Lung (tissue), 17 donors: ENCODE measurements at places on chromosomes 5 and 9. TPM values are rescaled to one million over a fixed set of nuclear protein-coding genes. Genes with fewer than 3 reads are reported as not detected.

DNA sequence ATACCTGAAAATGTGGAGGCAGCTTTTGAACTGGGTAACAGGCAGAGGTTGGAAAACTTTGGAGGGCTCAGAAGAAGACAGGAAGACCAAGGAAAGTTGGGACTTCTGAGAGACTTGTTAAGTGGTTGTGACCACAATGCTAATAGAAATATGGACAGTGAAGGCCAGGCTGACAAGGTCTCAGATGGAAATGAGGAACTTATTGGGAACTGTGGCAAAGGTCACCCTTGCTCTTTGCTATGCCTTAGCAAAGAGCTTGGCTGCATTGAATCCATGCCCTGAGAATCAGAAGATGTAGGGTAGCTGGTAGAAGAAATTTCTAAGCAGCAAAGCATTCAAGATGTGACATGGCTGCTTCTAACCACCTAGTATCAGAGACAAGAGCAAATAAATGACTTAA is 244.4 kb upstream of the ADRA1B start:
- no peak for DNase-seq
- no peaks in the 10 kb centered on the region for H3K36me3 ChIP-seq
- no peaks in the 10 kb centered on the region for H3K27me3 ChIP-seq
- no peak overlapping the region for H3K27ac ChIP-seq
- no peak overlapping the region for H3K4me3 ChIP-seq

DNA sequence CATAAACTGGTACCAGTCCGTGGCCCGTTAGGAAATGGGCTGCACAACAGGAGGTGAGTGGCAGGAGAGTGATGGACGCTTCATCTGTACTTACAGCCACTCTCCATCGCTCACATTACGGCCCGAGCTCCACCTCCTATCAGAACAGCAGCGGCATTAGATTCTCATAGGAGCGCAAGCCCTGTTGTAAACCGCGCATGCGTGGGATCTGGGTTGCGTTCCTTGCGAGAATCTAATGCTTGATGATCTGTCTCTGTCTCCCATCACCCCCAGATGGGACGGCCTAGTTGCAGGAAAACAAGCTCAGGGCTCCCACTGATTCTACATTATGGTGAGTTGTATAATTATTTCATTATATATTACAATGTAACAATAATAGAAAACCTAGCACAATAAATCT is 480.4 kb downstream of the CCDC171 start:
- H3K4me3 ChIP-seq, result no peak overlapping the region
- no peaks in the 10 kb centered on the region for H3K36me3 ChIP-seq
- H3K27me3 ChIP-seq, result no peaks in the 10 kb centered on the region
- DNase-seq, result no peak
- no peak overlapping the region for H3K27ac ChIP-seq
- no peaks in the 10 kb centered on the region for H3K4me1 ChIP-seq

GRCh38 chr9:2023042-2023441 is 7.9 kb downstream of the SMARCA2 start:
- H3K27ac ChIP-seq, result peak overlapping the region; percentile 34
- no peak overlapping the region for H3K4me3 ChIP-seq

DNA sequence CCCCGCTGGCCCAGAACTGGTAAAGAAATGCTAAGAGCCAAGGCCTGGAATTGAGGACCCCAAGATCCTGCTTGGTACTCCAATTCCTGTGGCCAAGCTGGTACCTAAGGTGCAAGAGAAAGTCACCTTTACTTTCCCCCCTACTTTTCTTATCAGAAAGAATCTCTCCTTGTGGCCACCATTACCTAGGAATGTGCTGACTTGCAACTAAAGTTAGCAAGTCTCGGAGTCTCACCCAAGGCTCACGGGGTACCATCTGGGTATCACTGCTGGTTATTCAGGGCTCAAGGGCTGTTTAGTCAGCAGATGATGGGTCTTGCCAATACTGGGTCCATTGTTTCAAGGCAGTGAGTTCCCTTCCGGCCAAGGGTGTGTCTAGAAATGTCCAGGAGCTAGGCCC is 270.2 kb downstream of the KDM4C start:
- H3K36me3 ChIP-seq, result no peaks in the 10 kb centered on the region
- no peak overlapping the region for H3K27ac ChIP-seq
- no peak for DNase-seq

- H3K27me3 ChIP-seq, result no peaks in the 10 kb centered on the region
- no peak overlapping the region for H3K4me3 ChIP-seq
- peaks cover 37% of the 10 kb centered on the region for H3K4me1 ChIP-seq
- peak; percentile 93 for DNase-seq
- no peaks in the 10 kb centered on the region for H3K36me3 ChIP-seq
Observed at GRCh38 chr5:111537141-111538024, 25.0 kb upstream of the STARD4 start.

The ACTBL2 gene
- 0.04 TPM for polyA plus RNA-seq

The FBP1 gene
- polyA plus RNA-seq, result 69.3 TPM
